NCI-H2029 treated with DMSO at 0.1 percent for 48 hours (cell line): ENCODE measurements at places on chromosomes 7 and 10.

DNA sequence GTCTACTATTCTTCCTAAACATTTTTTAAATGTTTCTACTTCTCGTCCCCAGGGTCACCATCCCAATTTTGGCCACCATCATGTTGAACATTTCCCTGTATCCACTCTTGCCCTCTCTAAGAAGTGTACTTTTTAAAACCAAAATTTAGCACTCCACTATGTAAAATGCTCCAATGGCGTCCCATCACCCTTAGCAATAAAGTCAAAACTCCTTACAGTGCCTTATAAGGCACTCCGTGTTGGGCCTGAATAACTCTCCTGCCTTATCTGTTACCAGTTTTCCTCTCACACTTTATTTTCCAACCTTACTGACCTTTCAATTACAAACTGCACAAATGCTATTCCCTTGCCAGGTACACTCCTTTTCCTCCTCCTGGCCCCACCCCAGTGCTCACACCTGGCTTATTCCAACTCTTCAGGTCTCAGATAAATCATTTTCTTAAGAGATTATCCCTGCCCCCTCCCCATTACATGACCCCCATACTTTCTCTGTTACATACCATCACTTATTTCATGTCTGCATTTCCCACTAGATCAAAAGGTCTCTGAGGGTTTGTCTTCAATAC, 1.3 kb downstream of the TMEM168 start:
- no peak for DNase-seq

DNA sequence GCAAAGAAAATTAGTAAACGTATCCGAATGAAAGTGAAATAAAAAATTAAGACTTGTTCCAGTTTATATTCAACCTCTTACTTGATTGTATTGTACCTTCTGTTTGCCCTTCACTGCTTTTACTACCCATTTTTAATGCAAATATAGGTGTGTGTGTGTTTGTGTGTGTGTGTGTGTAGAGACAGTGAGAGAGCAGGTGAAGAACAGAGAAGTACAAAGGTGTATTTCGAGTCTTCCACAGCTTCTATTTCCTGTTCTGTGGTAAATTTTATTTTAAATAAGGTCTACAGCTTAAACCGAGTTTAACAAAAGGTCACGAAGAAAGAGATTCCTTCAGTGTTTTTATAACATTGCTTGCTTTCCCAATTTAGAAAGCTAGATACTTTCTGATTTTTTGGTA, 12.7 kb upstream of the SVIL start:
- no peak for DNase-seq

DNA sequence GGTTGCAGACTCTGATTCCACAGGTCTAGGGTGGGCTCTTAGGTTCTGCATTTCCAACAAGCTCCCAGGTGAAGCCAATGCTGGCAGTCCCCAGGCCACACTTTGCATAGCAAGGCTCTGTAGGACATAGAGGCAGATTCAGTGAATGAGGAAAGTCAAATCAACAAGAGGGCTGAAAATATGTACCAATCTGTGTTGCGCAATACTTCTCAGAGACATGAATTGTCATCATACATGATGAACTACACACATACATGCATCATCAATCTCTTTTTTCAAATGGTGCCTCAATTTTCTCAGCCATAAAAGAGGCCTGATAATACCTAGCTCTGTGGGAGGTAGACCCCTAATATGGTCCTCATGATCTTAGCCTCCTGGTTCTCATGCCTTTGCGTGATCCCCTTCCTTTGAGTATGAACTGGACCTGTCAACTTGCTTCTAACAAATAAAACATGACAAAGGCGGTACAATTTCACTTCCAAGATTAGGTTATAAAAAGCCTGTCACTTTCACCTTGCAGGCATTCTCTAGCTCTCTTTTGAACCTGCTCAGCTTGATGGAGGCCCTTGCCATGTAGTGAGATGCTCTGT, 49.0 kb downstream of the PIK3CG start:
- no peak for DNase-seq

DNA sequence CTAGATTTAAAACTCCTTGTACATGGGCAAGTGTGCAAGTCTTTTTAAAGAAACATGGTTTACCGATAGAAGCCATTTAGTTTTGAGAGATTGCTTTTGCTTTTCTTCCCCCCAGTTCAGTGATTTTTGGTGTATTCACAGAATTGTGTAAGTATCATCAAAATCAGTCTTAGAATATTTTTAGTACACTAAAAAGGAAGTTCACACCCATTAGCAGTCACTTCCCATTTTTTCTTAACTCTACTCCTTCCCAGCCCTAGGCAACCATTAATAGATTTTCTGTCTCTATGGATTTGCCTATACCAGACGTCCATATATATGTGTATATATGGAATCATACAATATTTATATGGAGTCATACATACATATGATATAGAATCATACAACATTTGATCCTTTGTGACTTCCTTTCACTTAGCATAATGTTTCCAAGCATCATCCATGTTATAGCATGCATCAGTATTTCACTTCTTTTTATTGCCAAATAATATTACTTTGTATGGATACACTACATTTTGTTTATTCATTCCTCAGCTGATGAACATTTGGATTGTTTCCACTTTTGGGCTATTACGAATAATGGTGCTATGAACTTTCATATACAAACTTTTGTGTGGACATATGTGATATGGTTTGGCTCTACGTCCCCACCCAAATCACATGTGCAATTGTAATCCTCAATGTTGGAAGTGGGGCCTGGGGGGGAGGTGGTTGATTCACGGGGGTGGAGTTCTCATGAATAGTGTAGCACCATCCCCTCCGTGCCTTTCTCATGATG, 16.5 kb upstream of the ARL4A start:
- DNase-seq, result no peak

DNA sequence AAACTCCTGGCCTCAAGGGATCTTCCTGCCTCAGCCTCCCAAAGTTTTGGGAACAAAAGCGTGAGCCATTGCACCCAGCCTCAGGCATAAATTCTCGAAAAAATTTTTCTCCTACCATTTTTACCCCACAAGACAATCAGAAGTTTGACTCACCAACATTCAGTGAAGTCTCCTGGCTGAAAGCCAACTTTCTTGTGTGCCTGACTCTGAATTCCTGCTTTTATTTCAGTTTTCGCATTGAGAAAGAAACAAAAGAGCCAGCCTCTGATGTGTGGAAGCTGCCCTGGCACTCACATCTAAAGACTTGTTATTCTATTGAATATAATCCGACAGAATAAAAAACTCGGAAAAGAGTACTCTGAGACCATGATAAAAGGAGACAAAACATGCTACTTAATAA, 402.9 kb downstream of the MAGI2 start:
- no peak for DNase-seq

DNA sequence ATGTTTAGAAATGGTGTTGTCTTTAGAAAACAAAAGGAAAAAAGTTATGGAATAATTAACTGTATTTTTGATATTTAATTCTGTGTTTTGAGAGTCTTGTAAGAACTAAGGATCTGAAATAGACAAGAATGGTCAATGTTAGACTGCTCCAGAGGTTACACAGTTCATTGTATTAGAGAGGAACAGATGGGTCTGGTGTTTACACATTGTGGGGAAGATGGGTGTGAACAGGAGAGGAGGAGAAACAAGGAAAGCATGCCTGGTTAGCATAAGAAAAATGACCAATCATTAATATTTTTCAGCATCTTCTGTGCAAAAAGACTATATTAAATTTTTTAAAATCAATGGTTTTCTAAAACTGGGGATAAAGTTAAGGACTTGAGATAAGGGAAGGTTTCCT, 11.9 kb downstream of the MEOX2 start:
- DNase-seq, result no peak

- DNase-seq, result no peak
Observed at GRCh38 chr10:22174442-22174841, 43.4 kb downstream of the EBLN1 start.

GRCh38 chr10:87585565-87586514, 73.8 kb upstream of the PAPSS2 start:
- DNase-seq, result no peak

- DNase-seq, result no peak
Observed at GRCh38 chr7:151727579-151728285, 149.2 kb downstream of the PRKAG2 start.

DNA sequence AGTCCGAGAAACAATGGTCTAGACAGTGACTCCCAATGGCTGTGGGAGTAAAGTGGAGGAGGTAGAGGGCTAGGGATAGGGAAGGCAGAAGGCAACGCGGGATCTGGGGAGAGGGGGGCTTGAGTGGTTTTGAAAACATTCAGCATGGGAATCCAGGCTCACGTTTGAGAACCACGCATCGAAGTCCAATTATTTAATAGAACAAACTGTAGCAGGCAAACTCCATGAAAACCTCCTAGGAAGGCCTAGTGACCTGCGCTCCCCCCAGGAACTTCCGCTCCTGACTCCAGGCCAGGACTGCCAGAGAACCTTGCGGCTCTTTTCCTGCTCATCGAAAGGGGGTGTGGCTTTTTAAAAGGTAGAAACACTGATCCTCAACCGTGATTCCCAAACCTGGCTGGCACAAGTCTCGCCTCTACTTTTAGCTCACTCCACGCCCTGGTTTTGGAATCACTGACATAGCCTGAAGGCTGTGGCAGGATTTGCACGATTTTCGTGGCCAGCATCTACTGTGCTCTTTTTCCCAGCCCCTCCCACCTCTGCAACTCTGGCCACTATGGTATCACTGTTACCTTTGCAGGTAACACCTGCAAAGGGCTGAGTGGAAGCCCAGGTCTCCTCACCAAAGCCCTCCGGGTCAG, 43.4 kb downstream of the MYOF start:
- peak; percentile 70 for DNase-seq

DNA sequence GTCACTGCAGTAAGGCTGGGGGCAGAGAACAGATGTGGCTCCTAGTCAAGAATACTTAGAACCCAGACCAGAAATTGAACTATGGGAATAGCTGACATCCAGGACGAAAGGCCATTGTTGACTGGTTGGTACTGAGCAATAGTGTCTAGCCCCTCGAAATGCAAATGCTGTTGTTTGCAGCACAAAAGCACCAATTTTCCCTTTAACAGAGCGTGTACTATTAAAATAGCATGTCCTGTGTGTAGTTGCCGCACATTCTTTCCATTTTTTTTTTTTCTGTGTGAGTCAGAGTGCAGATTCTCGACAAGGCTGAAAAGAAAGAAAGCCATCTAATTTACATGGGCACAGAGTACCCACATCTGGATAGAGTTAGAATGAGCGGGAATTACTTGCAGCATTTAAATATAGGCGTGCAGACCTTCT, 302.4 kb downstream of the PTEN start:
- DNase-seq, result no peak

DNA sequence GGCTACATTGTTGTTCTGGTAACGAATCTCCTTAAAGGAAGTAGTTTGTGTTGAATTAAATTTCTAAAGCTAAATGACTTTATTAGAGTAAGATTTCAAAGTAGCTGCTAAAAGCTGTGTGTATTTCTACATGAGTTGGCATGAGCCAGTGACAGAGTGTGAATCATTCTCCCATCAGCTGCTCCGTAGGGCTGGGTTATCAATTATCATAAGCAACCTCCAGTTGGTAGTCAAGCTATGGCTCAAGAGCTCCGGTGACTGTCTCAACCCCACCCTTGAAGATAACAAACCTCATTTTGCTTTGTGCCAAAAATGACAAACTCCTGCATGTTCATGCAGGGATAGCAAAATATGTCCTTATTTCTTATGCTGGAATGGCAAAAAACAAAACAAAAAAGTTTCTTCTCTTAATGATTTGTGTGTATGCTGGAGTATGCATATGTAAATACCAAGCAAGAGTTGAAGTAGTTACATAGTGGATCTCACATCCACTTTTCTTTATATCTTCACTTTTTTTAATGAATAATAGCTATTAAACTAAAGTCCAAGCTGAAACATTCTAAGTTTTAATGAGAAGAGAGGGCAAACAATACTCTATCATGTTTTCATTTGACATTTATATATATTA, 249.4 kb downstream of the CACNA2D1 start:
- no peak for DNase-seq

- peak; percentile 37 for DNase-seq
Observed at GRCh38 chr10:98006266-98006665, 24.2 kb downstream of the CRTAC1 start.

GRCh38 chr7:85734823-85735222, 548.0 kb upstream of the SEMA3D start:
- no peak for DNase-seq

DNA sequence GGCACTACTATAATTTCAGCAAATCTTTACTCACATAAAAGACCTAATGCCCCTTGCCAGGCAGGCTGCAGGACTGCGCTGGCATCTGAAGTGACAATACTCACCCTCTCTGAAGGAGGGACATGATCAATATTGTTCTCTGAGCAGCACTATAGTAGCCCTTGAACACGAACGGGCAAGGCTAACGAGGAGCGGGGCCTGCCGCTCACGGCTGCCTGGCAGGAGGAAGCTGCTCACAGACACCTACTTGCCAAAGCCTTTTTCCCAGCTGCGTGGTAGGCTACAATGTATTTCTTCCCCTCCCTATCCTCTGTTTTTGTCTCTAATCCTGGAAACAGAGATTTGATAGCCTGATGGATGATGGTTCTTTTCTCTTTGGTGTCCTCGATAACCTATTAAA, 19.9 kb downstream of the PUS7 start:
- peak; percentile 51 for DNase-seq

GRCh38 chr7:102860351-102860811, 52.4 kb upstream of the LRRC17 start:
- no peak for DNase-seq
